ENCODE measurements at places on chromosomes 5 and 9.

DNA sequence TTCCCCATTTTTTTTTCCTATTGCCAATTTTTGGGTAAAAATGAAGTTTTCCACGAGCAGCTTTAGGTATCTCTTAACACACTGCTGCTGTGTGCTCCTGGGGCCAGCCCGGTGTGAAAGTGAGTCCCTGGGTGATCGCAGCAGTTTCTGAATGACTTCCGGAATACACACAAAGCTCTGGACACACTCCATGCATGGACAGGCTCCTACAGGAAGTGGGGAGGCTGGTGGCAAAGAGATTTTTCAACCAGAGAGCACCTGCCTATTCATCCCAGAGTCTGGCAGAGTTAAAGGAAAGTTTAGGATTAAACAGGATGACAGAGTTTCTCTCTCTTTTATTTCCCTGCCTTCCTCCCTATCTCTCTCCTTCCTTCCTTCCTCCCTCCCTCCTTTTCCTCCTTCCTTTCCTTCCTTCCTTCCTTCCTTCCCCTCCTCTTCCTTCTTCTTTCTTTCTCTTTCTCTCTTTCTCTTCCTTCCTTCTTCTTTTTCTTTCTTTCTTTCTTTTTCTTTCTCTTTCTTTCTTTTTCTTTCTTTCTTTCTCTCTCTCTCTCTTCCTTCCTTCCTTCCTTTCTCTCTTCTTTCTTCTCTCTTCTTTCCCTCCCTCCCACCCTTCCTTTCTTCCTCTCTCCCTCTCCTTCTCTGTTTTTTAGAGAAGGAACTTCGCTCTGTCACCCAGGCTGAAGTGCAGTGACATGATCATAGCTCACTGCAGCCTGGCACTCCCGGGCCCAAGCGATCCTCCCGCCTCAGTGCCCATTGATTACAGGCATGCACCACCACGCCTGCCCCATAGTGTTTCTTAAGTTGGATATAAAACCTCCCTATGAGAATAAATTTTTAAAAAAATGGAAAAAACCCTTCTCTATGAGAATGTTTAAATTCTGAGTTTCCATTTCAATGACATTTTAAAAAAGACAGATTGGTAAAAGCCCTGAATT, 38.7 kb upstream of the UBTD2 start:
- DNase-seq: no peak

DNA sequence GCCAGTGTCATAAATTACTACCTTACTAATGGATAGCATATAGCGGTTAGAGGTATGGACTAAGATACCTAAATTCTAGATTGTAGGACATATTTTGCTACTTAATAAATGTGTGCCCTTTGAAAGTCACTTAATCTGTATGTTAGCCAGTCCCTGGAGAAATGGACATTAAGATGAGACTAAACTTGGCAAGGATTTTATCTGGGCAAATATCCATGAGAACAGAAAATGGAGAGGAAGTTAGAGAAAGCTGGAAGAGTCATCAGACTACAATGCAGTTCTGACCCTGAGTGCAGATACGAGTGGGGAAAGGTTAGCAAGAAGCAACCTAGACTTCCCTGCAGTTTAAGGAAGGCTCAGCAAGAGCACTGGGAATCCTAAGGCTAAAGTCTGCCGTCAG, 33.0 kb downstream of the TBCA start:
- no peak for DNase-seq

DNA sequence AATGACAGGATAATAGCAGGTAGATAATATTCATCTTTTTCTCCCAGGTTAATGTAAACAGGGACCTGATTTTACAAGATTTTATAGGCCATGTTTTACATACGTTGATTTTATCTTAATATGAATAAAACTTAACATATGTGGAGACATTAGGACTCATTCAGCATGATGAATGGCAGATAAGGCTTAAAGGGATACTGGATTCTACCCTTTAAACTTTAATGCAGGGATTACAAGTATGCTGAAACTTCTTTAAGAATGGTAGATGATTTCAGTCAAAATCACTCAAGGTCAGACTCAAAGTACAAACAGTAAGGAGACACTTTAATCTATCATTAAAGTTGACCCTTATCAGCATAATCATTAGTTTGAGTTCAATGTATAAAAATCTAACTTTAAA, 274.5 kb upstream of the IZUMO3 start:
- no peak for DNase-seq

- no peak for DNase-seq
These were observed 33.1 kb downstream of the GTF3C4 start for GRCh38 chr9:132703336-132703735.

- DNase-seq: no peak
These were observed 37.9 kb downstream of the STOM start for GRCh38 chr9:121331992-121332685.

DNA sequence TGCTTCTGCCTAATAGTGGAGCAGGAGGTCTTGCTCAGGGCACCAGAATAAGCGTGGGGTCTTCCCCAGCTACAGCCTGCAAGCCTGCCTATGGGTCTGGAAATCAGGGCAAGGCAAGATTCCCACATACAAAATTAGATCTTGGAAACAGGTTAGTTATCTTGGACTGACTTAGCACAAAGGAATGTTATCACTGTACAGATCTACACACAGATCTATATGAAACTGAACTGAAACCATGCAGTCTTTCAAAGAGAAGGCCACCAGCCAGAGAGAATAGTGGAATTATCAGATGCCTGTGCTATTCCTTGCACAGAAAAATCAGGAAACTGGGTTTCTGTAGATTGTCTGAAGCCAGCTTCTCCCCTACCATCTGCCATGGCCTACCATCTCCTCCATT, 585.7 kb downstream of the ACTL7B start:
- DNase-seq: no peak

DNA sequence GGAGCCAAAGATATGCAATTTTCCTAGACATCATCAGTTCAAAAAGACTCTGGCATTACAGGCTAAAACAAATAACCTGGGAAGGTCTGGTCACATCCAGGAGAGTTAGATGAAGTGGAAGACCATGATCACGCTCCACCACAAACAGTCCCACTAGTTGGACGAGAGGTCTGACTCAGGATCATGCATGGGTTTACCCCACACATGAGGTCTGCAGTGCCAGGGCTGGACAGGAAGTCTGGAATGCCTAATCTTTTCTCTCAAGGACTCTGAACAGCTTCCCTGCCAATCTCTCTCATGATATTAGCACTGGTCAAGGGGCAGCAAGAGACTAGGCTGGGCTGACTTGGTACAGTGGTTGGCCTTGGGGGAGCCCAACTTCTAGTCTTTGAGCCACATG, 7.1 kb downstream of the PRUNE2 start:
- DNase-seq: no peak

DNA sequence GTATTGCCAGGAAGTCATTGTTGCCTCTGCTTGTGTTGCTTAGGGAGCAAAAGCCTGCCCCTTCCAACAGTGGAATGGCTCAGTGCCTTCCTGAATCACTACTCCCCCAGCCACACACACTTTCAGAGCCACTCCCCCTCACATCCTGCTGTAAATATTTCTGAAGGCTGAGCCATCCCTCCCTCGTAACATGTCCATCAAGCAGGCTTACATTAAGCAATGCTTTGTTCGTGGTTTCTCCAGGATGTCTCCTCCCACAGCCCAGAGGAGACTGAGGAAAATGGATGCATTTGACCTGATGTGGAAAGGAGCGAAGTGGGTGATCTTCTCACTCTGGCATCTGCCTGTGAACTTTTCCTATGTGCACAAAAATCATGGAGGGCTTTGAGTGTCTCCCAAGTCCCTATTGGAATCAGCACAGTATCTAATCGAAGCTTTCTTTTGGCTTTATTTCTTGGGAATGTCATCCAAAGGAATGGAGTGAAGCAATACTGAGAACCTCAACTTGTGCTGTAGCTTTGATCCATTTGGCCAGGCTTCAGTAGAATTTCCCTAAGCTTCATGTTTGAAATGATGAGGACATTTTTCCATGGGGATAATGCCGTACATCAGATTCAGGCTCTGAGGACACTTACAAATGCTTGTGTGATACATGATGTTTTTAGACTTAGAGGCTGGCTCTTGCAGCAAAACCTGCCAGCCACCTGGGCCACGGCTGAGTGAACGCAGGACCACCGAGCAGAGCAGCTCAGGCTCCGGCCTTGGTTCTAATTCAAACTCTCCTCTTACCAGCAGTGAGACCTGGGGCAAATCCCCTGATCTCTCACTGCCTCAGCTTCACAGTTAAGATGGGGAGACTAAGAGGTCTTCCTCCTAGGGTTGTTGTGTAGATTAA, 389.1 kb downstream of the ENC1 start:
- no peak for DNase-seq

GRCh38 chr5:178992291-178992895, 2.7 kb downstream of the GRM6 start:
- no peak for DNase-seq

DNA sequence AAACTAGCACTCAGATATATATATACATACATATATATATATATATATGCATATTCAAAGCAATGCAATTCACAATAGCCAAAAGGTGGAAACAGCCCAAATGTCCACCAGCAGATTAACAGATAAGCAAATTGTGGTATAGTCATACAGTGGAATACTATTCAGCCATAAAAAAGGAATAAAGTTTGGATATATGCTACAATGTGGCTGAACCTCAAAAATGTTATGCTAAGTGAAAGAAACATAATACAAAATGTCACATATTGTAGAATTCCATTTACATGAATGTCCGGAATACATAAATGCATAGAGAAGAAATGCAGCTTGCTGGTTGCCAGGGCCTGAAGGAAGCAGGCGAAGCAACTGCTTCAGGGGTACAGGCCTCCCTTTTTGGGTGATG, 143.4 kb downstream of the ATPSCKMT start:
- no peak for DNase-seq

- DNase-seq: no peak
These were observed 67.2 kb downstream of the DMRT1 start for GRCh38 chr9:908536-909205.

GRCh38 chr9:111407813-111408212, 76.4 kb downstream of the ECPAS start:
- DNase-seq: no peak

- DNase-seq: no peak
These were observed 425.6 kb upstream of the PTPRD start for GRCh38 chr9:11038366-11038765.

GRCh38 chr5:151491062-151491461, 43.7 kb downstream of the SLC36A1 start:
- DNase-seq: no peak

DNA sequence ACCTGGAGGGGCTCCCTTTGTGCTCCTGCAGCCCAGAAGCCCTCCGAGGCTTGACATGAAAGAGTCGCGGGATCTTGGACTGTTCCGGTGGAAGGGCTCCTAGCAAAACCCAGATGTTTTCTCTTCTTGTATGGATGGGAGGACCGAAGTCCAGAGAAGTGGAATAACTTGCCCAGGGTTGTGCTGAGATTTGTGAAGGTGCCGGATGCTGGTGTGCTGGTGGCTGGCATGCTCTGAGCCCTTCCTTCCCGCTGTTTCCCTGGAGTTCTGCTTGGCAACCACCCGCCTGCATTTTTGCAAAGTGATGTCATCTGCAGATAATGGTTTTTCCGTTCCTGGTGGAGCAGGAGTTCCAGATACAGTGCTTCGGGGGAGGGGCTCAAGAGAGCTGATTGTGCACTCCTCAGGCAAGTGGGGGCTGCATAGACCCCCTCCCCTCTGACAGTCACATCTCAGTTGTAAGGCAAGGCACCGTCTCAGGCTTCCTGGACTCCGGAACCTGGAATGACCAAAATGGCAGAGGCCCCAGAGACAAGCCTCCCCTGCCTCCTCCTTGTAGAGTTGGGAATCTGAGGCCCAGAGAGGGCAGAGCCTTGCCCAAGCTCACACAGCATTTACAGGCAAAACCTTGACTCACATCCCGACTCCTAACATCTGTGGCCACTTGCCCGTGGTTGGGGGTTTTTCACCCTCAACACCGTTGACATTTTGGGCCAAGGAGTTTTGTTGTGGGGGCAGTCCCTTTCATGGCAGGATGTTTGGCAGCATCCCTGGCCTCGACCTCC, 157.0 kb downstream of the RGS3 start:
- no peak for DNase-seq

GRCh38 chr9:121735793-121736770, 84.6 kb downstream of the DAB2IP start:
- DNase-seq: no peak

DNA sequence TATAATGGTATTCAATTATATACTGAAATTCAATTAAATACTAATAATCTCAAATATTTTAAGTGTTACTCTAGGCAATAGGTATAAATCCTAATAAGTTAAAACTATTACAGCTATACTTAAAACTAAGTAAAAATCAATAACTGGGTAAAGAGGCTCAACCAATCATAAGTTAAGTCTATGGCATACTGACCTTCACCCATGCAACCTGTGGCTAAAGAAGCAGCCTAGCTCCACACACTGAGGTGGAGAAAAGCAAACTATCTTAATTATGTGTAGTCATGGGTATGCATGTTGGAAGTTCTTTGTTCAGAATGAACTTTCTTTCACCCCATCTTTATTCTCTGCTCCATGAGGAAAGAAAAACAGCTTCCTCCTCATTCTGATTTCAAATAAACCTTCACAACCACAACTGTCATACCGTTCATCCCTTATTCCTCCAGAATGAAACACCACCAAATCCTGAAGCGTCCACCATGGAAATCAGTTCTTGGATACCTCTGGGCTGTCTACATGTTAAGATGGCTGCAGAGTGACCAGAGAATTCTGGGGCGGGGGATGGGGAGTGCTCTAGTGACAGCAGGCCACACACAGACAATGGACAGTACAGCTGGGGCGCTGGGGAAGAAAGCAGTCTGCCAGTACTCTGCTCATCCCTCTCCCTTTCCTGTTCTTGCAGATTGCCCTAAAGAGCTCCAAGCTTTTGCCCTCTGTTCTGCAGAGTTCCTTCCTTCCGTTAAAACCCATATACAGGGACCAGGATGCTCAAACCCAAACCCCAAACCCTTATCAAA, 62.3 kb downstream of the RIGI start:
- DNase-seq: no peak

GRCh38 chr9:35852876-35853865, 17.0 kb downstream of the OR13J1 start:
- no peak for DNase-seq

DNA sequence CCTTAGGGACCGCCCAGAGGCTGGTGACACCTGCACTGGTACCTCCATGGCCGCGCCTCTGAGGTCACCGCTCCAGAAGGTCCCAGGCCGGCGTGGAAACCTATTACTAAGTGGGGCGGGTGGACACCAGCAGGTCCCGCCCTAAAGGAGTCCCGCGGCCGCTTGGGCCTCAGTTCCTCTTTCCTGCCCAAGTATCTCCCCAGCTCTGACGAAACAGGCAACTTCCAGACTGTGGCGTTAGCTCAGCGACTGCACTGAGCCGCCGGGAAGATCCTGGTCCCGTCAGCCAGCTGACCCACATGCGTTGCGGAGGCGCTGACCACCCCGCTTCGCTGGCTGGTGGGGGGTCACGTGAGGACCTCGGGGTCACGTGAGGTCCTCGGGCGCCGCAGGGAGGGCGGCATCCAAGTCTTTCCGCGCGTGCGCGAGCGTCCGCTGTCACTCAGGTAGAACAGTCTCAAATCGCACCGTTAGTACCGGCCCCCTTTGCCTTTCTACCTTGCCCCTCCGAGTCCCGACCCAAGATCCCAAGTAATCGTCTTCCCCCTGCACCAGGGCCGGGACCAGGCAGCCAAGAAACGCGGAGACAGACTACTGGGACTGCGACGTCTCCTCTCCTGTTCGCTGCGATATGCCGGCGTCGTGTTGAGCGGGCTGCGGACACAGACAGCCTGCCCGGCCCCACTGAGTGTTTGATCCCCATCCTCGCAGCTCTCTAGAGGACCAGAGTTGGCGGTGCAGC, 53.7 kb upstream of the KDM4C start:
- peak; percentile 78 for DNase-seq

GRCh38 chr5:37495210-37495609, 116.1 kb downstream of the WDR70 start:
- no peak for DNase-seq

- no peak for DNase-seq
These were observed 6.8 kb upstream of the FCHSD1 start for GRCh38 chr5:141657937-141658545.
